Substantia nigra (tissue), 51 donors: ENCODE measurements at places on chromosomes 1 and 21.
A peak's percentile ranks its signal among the peaks of the same experiment; 100 is the strongest.

DNA sequence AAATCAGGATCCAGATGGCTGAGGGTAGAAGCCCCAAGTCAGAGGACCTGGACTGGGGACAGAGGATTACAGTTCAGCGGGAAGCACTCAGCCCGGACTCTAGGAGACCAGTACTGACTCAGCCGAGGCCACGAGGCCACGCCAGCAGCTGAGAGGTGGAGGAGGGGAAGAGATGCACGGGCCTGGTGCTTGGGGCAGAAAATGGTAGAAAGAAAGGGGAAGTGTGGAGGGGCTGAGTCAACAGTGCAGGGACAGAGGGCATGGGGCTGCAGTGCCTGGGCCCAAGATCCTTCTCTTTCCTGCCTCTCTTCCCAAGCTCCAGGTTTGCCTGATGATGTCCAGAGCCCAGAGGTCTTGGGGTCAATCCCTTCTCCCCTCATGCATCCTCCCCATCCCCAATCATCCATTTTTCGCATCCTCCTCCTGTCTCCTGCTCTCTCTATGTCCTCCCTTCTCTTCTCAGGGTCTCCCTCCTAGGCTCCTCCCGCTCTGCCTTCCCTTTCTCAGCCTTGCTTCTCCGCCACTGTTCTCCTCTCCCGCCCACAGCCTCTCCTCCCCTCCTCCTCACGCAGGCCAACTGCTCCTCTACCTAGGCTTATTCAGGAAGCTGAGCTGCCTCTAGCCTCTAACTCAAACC, 7.7 kb downstream of the ARHGEF2 start:
- DNase-seq: peak; percentile 78

- DNase-seq: no peak
Measured at GRCh38 chr1:26787381-26787705, 407 bp upstream of the PIGV start.

DNA sequence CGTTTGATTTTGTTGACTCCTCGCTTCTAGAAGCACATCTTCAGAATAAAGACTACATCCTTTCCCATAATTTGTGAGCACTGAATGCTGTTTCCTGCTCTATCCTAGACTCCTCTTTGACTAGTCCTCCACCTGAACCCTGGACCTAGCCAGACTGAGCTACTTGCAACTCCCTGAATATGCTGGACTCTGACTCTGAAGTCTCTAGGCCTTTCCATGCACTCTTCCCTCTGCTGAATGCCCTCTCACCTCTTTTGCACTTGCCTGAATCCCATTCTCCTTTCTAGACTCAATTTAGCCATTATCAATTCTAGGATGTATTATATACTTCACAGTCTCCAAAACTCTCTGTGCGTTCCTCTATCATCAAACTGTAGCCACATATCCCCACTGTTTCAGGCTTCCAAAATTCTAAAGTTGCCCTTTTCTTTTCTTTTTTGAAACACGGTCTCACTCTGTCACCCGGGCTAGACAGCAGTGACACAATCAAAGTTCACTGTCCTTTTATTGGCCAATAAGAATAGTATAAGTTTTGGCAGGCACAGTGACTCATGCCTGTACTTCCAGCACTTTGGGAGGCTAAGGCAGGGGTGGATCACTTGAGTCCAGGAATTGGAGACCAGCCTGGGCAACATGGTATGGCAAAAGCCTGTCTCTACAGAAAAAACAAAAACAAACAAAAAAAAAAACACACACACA, 127.0 kb downstream of the LTN1 start:
- DNase-seq: no peak

DNA sequence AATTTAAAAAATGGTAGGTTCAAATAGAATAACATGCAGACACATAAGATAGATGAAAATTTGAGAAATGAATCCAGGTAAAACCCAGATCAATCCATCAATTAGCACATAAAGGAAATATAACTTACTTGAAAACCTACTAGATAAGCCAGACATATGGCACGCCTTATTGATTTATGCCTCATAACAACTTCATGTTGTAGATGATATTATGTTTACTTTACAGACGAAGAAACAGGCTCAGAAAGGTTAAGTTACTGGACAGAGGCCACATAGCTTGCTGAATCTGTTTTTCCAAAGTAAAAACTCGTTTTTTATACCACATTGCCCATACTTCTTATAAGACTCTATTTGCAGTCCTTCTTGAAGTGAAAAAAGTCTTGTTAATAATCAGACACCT, 22.1 kb upstream of the NCF2 start:
- DNase-seq: no peak

- no peak for DNase-seq
Measured at GRCh38 chr1:240701412-240701811, 89.5 kb upstream of the GREM2 start.
